ENCODE measurements at places on chromosomes 7 and 10.
A peak's percentile ranks its signal among the peaks of the same experiment; 100 is the strongest.

GRCh38 chr7:42574685-42575084 lies 337.2 kb downstream of the C7orf25 start:
- DNase-seq, result no peak

DNA sequence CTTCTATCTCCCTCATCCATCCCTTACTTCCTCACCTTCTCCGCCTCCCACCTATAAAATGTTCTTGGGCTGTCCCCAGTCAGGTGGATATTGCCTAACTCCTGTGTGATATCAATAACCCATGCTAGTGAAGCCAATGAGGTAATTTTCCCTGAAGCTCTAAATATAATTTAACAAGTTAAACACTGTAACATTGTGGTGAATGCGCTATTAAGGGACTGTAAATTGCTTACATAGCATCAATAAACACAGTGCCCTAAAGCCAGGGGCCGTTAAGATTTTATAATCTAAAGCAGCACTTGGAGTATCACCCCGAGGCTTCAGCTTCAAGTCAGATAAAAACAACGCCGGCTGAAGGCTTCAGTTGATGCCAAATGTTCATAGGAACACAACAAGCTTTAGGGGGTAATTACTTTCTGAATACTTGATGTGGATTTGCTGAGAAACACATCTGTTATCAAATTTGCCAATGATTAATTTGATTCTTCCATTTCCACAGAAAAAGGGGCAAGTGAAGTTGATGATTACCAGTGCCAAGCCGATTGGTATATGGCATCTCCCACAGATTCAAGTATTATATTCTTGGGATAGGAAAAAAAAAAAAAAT lies 138.4 kb downstream of the CREB5 start:
- no peak for DNase-seq

GRCh38 chr10:108003061-108003460 lies 838.6 kb upstream of the SORCS1 start:
- no peak for DNase-seq

DNA sequence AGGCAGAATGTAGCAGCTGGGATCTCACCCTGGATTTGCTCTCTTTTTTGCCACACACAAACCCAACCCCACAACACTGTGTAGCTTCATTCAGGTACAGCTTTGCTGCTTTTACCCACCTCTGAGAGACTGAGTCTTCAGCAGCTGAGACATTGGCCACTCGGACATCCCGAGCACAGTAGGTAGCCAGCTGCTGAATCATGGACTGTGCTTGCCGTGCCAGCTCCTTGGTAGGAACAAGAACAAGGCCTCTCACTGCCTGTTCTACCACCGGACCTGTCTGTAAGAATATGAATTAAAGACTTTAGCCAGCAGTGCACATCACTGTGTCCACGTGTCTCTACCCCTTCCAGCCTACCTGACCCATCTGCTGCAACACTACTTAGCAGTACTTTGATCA lies 937 bp downstream of the DDX56 start:
- no peak for DNase-seq

DNA sequence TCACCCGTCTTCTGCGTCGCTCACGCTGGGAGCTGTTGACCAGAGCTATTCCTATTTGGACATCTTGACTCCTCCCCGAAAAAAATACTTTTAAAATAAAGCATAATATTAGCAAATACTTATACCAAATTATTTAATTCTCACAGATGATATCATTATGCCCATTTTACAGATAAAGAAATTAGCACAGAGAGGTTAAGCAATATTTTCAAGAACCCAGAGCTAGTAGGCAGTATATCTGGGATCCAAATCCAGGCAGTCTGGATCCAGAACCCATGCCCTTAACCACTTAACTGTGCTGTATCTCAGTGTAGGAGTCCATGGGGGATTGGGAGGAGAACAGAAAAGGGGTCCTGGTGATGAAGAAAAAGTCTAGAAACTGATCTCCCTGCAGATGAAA lies 6.1 kb downstream of the IQUB start:
- no peak for DNase-seq

DNA sequence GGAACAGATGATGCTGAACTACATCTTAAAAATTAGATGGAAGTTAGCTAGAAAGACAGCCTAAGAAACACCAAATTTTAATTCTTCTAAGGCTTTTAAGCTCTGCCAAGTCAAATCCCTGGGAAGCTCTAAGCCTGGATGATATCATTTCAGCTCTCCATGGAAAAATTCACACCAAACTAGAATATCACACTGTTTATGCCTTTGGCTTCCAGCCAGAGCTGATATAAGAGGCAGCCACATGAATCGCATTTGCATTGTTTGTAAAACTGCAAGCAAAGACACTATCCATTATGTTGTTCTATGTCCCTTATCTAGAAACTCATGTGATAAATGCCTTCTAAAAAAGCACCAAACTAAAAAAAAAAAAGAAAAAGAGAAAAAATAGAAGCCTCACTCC lies 430.4 kb downstream of the GRID1 start:
- no peak for DNase-seq

DNA sequence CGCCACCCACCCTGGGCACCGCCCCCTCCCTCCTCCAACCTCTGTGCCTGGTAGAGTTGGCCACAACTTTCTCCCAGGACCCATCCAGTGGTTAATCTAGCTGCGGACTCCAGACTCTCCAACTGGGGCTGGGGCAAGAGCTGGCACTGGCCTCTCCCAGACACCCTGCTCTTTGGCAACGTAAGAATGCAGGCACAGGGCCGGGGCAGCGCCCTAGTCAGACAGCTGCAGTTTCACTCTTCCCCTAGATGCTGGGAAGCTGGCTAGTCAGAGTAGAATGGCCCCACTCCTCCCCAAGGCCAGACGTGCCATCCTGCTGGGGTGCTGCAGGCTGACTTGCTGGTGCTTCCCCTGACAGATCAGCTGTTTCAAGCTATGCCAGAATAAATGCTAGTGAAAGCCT lies 22.1 kb downstream of the HSPA12A start:
- no peak for DNase-seq

DNA sequence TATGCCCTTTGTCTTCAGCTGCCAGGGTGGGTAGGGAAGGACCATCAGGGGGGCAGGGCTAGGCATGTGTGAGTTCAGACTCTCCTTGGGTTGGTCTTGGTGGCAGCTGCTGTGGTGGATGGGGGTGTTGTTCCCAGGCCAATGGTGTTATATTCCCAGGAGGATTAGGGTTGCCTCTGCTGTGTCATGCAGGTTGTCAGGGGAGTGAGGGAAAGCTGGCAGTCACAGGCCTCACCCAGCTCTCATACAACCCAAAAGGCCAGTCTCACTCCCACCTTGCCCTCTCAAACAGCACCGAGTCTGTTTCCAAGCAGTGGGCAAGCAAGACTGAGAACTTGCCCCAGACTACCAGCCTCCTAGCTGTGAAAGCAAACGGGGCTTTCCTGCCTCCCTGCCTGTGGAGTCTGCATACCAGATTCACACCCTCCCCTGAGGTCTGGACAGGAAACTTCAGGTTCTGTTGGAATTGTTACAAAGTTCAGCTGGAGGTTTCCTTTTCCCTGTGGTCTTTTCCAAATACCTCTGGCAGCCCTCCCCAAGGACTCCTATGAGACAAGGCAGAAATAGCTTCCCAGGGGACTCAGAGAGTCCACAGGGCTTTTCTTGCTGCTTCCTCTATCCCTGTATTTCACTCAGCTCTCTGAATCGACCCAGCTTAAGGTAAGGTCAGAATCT lies 1.4 kb downstream of the HYAL4 start:
- no peak for DNase-seq

DNA sequence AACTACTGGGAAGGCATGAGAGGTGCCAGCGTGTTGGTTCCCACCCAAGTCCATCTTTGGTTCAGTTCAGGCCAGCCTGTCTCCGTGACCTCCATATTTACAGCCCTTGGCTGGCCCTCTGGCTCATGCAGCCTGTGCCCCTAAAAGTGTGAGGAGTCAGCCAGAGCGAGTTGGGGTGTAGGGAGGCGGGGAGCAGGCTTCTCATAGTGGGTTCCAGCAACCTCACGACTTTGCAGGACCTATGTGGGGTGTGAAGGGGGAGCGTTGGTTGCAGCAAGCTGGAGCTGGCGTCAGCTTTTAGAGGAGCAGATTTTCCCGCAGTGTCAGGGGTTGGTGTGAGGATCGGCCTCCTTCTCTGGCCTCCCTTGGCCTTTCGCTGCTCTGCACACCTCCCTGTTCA lies 9.8 kb downstream of the TSPAN14 start:
- no peak for DNase-seq

DNA sequence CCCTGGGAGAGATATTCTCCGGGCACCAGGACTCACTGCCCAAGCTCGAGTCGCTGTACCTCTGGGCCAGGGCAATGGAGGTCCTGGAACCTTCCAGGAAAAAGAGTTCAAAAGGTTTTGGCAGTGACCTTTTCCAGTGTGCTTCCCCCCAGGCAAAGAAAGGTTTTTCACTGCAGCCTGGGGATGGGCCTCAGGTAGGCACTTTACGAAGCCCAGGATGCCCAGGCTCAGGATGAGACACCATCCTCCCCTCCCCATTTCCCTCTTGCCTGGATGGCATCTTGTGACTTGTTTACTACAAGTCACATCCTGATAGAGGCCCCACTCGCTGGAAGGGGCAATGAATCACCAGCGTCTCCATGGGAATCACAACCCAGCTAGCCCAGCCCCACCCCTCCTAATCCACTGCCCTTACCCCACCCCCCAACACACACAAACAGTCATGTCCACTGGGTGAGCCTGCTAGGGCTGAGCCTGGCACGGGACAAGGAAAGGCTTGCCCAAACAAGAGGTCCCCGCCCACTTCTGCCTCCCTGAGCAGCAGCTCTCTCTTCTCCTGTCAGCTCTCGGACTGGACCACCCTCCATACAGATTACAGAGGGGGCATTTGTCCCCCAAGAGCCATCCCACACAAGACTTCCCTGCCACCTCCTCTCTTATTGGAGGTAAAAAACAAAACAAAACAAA lies 93.8 kb upstream of the SMNDC1 start:
- no peak for DNase-seq

GRCh38 chr7:112985377-112985987 lies 101.1 kb downstream of the GPR85 start:
- no peak for DNase-seq

GRCh38 chr7:42159130-42159529 lies 77.9 kb downstream of the GLI3 start:
- DNase-seq, result no peak

GRCh38 chr10:27513451-27514191 lies 9.5 kb downstream of the RAB18 start:
- no peak for DNase-seq

DNA sequence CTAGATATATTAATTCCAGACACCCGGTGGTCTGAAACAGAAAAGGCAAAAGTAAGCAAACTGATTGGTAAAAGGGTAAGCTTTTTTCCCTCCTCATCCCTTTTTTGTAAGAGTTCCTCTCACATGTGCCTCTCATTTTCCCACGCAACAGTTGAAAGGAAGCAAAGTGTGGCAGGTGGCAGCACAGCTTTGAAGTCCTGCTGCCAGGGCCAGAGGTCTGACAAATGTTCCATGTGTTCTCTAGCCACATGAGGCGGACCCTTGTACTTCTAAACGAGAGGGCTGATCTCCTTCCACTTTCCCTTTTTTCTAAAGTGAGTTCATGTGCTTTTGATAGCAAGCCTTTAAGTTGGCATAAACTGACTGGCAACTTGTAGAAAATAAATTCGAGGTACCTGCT lies 217.5 kb downstream of the POLR1F start:
- no peak for DNase-seq

DNA sequence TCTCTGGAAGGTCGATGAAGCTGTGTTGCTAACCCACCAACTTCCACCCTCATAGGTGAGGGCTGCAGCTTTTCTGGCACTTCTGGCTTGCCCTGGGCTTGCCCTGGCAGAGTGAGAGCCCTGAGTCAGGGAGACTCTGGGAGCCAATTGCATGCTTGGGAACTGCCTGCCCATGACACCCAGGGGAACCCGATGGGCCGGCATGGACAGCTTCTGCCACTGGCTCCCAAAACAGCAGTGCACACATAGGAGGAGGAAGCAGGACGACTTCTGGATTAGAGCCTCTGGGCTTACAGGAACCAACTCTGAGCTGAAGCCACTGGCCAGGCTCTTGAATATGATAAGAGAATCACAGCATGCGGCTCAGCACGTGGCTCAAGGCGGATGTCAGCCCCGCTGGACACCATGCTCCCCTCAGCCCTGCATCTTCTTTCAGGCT lies 135.2 kb upstream of the UNC5B start:
- DNase-seq, result peak; percentile 5

- DNase-seq, result no peak
Measured at GRCh38 chr10:4034907-4035598, 250.0 kb upstream of the KLF6 start.

DNA sequence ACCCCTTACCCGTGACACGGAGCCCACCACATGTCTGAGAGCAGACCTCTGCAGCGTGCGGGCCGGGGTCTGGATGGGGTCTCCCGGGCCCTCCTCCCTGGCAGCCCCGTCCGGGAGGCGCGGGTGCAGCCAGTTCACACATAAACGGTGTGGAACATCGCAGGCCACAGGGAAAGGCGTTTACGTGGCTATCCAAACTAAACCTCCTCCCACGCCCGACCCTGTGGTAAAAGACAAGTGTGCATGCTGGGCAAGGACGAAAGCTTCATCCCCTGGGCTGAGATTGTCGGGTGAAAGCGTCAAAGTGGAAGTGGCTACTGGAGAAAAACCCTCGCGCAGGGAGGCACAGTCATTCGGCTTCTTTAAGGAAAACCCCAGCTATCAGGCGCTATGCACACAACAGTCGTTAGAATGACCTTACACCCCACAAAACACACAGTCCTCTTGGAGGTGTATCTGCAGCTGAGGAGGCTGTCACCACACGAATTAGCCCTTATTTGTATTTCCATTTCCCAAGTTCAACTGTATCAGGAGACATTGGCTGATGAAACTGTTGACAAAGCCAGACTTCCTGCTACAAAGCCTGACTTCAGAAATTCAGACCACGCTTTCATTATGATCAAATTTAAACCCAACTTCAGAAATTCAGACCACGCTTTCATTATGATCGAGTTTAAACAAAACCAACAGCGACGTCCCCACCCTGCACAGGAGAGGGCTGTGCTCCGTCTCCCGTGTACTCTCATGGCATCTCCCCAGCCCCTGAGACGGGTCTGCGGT lies 15.3 kb downstream of the GPER1 start:
- DNase-seq, result no peak

- DNase-seq, result no peak
Measured at GRCh38 chr7:78179211-78179610, 380.6 kb downstream of the PHTF2 start.
